CD4-positive, alpha-beta T cell treated with Interleukin-4 for 4 hours (primary cell): ENCODE measurements at places on chromosomes 6 and 20.

DNA sequence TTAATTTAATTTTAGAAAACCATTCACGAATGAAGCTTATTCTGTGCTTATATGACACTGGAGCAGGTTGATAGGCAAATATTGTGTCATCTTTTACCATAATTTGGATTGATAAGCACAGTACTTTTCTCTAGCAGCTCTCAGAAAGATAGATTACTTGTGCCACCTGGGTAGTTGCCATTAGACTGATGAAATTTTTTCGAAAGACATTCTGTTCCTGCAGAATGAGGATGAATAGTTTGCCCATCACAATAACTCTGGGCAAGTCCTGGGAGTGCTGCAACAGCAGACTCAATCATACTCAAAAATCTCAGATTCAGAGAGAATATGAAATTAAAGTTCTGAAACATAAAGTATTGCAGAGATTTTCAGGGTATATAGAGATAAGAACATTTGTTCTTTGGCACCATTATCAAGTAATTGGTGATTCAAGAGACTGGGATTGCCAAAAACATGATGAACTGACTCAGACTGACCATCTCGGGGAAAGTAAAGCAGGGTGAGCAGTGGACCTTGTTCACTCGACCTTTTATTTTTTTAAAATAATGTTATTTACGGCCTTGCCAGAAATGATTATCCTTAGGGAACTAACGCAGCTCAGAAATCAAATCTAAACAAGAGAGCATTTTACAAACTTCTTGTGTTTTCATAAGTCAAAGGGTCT, 65.8 kb upstream of the PTCHD4 start:
- no peak for DNase-seq

DNA sequence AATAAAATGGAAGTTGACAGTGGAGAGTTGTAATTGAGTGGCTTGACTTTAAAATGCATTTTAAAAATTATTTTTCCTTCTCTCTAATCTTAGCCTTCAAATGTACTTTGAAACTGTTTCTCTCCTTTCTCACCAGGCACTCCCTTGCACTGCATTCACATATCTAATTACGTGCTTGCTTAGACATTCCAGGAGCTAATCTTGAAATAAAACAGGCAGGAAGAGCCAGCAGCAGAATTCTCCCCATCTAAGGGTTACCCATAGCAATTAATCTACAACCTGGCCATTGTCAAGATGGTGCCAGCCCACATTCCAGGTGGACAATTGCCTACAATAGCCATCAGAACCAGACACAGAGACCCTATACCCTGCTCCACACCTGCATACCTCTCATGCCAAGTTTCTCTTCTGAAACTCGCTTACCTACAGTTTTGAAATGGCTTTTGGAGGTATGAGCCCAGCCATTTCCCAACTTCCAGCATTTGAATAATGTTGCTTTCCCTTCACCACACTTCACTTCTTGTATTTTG, 167.6 kb upstream of the GJE1 start:
- no peak for DNase-seq

DNA sequence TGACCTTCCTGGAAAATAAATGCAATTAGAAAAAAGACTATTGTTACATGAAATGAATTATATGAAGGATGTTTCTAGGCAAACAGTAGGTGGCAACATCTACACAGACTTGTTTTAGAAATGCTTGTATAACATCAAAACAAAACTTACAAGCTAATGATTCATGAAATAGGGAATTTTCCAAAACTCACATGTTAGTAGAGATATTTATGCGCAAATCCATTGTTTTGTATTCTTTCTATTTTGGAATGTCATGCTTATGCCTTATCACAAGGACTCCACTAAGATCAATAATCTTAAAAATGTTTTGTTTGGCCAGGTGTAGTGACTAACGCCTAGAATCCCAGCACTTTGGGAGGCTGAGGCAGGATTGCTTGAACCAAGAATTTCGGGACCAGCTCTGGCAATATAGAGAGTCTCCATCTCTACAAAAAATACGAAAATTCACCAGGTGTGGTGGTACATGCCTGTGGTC, 32.3 kb upstream of the LGSN start:
- no peak for DNase-seq

DNA sequence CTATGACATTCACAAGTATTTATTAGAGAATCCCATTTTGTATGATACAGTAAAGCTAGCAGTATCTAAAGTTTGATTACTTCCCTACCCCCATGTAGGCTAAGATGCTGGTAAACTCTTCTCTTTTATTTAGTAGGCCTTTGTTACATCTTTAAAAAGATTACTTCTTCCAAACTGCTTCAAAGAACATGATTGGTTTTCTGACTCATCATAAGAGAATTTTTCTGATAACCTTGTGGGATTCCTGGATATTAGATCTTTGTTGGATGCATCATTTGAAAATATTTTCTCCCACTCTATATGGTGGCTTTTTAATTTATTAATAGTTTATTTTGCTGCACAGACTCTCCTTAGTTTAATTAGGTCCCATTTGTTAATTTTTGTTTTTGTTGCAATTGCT, 898.3 kb upstream of the ADGRB3 start:
- no peak for DNase-seq

DNA sequence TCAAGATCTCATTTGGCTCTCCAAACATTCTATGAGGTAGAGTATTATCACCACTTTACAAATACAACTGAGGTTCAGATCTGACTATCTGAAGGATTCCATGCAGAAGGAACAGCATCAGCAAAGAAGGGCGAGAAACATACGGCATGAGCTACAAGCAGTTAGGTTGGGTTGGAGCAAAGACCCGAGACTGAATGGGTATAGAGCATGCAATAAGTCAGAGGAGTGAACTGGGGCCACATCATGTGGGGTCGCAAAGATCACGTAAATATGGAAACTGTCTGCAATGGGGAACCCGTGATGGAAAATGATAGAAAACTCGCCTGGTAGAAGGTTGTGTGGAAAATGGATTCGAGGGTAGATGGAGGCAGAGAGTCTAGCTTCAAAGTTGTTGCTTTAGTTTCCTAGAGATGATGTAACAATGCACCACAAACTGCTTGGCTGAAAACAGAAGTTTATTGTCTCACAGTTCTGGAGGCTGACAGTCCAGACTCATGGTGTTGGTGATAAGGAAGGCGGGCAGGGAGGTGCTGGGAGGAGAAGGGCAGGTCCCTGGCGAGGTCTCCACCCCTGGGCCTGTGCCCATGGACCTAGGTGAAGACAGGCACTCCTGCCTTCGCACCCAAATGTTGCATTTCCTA, 44.3 kb upstream of the BCLAF1 start:
- DNase-seq = no peak

DNA sequence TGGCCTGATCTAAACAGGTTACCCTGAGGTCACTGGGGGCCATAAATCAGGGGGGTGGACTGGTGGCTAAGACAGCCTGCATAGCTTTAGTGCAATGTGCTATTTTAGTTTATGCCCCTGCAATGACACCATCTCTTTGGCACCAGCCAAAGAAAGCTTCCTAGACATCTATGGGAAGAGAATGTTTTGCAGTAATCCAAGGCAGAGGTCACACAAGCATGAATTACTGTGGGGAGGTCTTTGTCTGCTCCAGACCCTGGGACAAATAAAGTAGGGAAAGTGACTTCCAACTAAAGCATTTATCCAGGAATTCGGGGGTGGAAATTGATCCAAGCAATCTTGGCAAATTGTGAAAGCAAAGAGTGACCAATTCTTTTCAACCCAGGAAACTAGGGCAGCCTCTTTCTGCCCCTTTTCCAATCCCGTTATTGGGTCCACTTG, 5.3 kb downstream of the RIPOR2 start:
- no peak for DNase-seq

GRCh38 chr20:38550274-38550673, 30.7 kb upstream of the ADIG start:
- DNase-seq = no peak

DNA sequence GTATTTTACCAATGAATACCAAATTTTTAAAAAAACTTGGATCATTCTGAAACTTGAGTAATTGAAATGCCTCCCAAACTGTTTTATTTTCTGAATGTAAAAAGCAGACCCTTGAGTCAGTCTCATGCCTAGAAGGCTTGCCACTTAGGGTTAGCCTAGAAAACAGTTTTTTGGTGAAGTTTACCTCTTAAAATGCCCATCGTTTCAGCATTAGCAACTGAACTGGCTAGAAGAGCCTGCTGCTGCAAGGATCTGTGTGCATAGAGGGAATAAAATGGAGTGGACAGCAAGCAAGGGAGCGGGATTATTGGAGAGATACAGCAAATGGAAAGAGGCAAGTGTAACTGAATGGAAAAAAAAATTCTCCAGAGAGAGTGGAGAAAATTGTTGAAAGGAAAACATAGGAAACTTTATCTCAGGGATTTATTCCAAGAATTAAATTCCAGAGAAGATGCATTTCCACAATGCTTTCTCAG, 40.1 kb downstream of the ADGRG6 start:
- no peak for DNase-seq

DNA sequence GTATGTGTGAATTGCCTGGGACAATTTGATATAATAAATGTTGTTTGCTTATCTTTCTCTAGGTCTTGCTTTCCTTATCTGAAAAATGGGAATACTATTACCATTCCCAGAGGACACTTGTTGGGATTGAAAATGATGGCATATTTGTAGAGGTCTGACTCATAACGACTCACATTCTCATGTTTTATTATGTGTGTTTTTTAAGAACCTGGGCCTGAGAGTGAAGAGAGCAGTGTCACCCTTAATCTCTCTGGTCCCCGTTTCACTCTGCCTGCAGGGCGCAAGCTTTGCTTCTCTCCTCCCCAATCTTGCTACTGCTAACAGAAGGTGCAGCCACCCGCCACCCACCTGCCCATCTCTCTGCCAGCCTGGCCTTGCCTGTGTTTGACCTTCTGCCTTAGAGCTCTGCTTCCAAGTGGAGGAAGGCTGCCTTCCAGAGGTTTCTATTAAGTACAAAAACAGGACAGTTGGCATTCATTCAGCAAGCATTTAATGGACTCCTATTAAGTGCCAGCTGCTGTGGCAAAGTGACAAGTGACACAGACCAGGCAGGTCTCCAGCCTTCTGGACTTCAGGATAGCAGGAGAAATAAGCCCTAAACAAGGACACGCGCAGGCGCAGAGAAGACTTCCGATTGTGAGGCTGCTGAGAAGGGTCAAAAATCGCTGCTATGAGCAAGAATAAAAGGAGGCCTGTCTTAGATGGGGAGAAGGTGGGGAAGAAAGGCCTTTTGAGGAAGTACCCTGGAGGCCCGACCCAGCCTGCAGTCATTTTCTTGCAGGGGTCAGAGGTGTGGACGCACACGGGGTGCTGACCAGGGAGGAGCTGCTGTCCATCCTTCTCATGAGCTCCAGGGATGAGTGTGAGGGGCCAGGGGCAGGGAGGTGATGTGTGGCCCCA, 112.5 kb downstream of the JPH2 start:
- no peak for DNase-seq

- DNase-seq = no peak
Observed at GRCh38 chr20:31721408-31722256, 1.0 kb downstream of the BCL2L1 start.

DNA sequence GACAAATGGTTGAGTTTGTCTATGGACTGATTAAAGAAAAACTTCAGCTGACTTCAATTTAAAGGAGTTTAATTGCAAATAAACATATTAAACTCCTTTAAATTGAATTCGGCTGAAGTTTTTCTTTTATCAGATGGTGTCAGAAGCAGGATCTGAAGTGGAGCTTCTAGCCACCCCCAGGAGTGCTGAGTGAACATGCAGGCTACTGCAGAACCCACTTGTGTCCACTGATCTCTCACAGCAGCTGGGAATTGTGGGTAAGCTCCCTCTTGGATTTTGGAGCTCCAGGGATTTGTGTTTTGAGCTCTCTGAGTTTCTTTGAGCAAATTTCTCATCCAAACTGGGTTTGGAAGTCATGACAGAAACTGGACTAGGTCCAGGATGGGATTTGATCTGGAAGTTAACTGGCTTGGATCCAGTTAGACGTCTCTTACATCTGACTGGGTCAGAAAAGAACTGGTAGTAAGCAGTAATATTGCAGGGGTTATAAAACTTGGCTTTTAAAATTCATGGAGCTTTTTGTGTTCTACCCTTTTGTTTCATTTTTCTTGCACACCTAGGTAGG, 95.8 kb upstream of the UST start:
- DNase-seq = no peak

DNA sequence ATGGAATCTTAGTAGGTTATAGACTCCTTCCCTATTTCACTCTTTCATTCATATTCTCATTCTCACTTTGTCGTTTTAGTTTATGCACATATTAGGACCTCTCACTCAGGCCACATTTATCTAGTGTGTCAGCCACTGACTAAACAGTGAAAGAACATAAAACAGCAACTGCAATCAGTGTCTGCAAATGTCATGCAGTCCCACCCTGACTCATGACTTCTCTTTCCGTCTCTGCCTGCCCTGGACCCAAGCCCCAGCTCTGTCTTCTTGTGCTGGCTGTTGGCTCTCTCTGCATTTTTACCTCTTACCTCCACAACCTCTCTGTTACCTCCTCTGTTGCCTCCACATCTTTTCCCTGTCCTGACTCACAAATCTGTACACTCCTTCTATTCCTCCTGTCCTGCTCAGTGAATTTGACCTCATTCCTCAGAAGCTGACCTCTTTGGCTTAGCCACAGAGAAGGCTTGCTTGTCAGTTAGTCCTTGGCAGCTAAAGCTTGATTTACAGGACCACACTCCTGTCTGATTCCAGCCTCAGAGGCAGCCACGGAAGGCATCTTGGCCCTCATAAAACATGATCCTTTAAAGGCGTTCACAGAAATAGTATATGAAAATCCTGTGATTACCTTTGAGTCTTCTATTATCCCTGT, 247.6 kb downstream of the PKHD1 start:
- no peak for DNase-seq

DNA sequence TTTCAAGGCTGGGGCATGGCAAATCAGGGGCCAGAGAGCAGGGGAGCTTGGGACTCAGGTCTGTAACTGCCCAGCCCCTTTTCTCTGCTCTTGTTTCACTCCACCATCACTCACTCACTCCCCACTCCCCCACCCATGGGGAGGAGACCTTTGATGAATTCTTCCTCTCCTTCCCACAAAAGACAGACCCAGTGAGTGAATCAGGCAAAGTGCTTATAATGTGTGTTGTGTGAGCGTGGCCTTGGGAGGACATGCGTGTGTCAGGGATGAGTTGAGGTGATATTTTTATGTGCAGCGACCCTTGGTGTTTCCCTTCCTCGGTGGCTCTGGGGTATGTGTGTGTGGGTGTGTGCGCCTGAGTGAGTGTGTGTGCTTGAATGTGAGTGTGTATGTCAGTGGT, 1.0 kb upstream of the CUL9 start:
- no peak for DNase-seq

GRCh38 chr6:100808638-100809275, 72.4 kb downstream of the ASCC3 start:
- DNase-seq = no peak

GRCh38 chr6:100796049-100796823, 84.9 kb downstream of the ASCC3 start:
- DNase-seq = no peak
